ENCODE measurements at places on chromosomes 11 and 22. TPM values are rescaled to one million over a fixed set of nuclear protein-coding genes. Genes with fewer than 3 reads are reported as not detected.

- no peaks in the 10 kb centered on the region for H3K27me3 ChIP-seq
- no peaks in the 10 kb centered on the region for H3K36me3 ChIP-seq
- H3K4me3 ChIP-seq, result no peak overlapping the region
- H3K27ac ChIP-seq, result no peak overlapping the region
- DNase-seq, result no peak
- H3K4me1 ChIP-seq, result no peaks in the 10 kb centered on the region
Measured at GRCh38 chr11:108241330-108242037, 18.6 kb downstream of the ATM start.

DNA sequence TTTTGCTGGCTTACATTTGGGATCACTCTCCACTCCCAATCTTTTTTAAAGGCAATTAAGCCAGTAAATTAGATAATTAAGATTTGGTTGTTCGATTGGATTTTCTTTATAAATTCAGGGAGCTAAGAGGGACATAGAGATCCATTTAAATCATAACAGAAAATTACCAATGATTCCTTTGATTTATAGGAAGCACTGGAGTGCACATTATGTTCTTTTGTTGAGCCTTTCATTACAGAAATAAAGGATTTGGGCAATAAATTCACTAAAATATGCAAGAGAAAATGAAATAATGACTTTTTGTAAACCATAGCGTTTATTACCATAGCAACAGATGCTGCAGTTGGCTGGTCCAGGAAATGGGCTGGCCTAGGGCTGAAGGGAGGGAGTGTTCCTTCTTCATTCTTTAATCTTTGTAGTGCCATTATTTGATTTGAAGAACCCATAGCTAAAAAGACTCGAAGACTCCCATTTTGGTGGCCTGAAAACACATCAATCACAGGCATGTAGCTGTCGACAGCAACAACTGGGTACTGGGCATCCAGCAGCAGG lies 73.0 kb downstream of the C2CD3 start:
- no peaks in the 10 kb centered on the region for H3K4me1 ChIP-seq
- H3K4me3 ChIP-seq, result no peak overlapping the region
- H3K36me3 ChIP-seq, result peaks cover 46% of the 10 kb centered on the region
- no peaks in the 10 kb centered on the region for H3K27me3 ChIP-seq

The CSKMT gene
- 6.0 TPM for total RNA-seq

The TRIM49 gene
- total RNA-seq, result not detected

Measured in transverse colon (tissue), 4 donors.